ENCODE measurements at places on chromosomes 3 and 15.

DNA sequence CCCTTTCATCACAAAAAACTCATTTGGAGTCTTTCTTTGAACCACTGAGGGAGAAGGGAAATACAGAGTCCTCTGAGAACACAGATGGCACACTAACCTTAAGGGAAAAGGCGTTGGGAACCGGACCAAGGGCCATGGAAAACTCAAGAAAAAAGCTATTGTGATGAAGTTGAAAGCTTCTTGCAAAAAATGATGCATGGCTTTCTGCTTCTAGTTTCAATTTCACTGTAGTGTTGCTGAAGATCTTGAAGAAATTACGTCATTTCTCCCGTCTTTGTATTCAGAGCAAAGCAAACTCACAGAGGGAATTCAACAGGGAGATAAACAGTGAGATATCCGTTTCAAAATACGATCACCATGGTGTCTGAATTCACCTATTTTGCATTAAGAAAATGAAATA lies 642.3 kb upstream of the ADAMTS9 start:
- no peak for DNase-seq

GRCh38 chr3:34364335-34364734 lies 565.9 kb downstream of the PDCD6IP start:
- no peak for DNase-seq

GRCh38 chr3:14451844-14452739 lies 49.7 kb downstream of the SLC6A6 start:
- no peak for DNase-seq

DNA sequence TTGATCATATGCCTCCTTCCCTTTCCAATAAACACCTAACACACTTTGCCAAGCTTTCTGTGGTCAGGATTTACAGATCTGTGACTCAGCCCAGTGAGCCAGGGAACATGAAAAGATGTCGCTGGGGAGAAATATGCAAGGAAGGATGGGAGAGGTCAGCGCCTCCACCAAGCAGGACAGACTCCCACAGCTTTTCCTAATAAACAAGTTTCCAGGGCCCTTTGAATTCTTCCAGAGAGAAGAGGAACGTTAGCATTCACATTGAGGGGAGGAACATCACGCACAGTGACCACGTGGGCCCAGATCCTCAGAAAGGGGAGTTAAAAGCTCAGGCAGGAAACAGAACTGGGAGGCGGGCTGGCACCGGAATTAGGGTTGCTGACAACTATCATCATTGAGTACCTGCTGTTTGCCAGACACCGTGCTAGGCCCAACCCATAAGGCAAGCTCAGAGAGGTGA lies 33.3 kb upstream of the MRPS22 start:
- DNase-seq = peak; percentile 57

DNA sequence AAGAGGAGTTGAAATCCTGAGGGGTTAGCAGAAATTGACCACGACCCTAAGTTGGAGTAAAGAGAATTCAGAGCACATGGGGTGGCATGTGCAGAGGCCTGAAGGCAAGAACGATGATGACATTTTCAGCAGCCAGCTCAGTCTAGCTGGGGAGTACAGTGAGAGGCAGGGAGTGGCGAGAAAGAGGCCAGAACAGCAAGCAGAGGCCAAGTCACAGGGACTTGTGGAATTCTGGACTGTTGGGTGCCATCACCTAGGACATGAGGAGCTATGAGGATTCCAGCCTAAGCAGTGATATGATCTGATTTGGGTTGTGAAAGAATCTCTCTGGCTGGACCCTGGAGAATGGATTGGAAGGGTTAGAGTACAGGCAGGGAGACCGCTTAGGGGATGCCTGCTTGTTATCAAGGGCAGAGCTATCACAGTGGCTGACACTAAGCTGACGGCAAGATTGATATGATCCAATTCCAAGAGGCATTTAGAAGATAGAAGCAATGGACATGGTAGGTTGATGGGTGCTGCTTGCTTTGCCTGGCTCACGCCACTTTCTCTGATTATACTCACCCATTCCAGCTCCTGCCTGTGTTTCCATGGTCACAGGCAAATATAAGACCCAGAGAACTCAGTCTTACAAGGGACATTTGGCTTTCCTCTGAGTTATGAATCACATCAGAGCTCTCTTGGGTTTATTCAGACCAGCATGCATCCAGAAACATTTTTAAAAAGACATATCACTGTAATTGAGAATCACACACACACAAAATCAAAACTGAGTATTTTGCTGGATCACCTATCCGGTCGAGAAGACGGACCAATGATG lies 66.4 kb downstream of the LRTM1 start:
- DNase-seq = no peak
